ENCODE measurements at places on chromosomes 11 and 22.
A peak's percentile ranks its signal among the peaks of the same experiment; 100 is the strongest.

DNA sequence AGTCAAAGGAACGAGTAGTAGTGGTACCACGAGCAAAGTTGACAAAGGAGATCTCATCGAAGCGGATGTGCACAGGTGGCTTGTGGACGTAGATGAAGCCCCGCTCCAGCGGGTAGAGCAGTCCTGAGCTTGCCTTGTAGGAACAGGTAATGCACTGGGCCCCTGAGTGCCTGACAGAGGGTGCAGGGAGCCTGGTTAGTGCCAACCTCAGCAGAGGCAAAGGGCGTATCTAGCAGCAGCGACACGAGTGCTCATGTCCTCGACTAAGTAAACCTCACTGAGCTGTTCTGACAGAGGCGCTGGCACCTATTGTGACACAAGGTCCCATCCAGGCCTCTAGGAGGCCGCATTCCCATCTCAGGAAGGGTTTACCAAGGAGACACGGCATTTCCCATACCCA, 4.0 kb downstream of the SSRP1 start:
- H3K4me3 ChIP-seq: no peak overlapping the region
- no peaks in the 10 kb centered on the region for H3K27me3 ChIP-seq

GRCh38 chr11:108902027-108902469, 237.2 kb downstream of the DDX10 start:
- no peak for DNase-seq
- no peak overlapping the region for H3K4me3 ChIP-seq
- no peaks in the 10 kb centered on the region for H3K27me3 ChIP-seq
- peaks cover 6% of the 10 kb centered on the region for H3K4me1 ChIP-seq

- peak overlapping the region; percentile 89 for H3K4me3 ChIP-seq
- peak overlapping the region; percentile 71 for H3K27ac ChIP-seq
- H3K4me1 ChIP-seq: peaks cover 6% of the 10 kb centered on the region
- peaks cover 4% of the 10 kb centered on the region for H3K36me3 ChIP-seq
Measured at GRCh38 chr11:12008790-12009616, 577 bp upstream of the DKK3 start.

DNA sequence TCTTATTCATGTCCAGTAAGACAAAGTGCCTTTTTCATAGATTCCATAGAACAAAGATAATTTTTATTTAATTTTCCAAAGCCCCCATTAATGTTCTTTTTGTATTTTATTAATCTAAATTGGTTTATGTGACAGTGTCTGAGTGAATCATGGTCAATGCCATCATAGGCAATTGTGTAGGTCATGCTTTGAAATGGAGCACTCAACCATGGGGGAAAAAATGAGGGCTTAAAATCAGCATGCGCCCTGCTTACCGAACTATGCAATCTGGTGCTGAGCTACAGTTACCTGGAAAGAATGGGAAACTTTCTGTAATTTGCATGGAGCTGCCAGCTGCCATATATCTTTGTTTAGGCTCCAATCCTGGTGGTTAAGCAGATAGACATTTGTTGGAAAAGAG, 28.4 kb upstream of the RAB38 start:
- peaks cover 7% of the 10 kb centered on the region for H3K4me1 ChIP-seq
- no peak overlapping the region for H3K27ac ChIP-seq
- DNase-seq: no peak

- H3K27ac ChIP-seq: no peak within 1 kb of the TSS
- no peaks in the 10 kb centered on the region for H3K27me3 ChIP-seq
- DNase-seq: no peak
- H3K4me3 ChIP-seq: no peak within 1 kb of the TSS
Measured at GRCh38 chr11:789943-790342, at the start of gene CEND1. Gene CEND1, minus strand, starts transcription at chr11:790090. Its CDS starts 1,514 bp downstream, at chr11:788576.

- peaks cover 4% of the 10 kb centered on the region for H3K4me1 ChIP-seq
- H3K27ac ChIP-seq: no peak overlapping the region
- H3K27me3 ChIP-seq: peaks cover 10% of the 10 kb centered on the region
- no peak overlapping the region for H3K4me3 ChIP-seq
Measured at GRCh38 chr22:30046716-30047363, 33.4 kb upstream of the HORMAD2 start.

GRCh38 chr22:28143961-28144745, 225.1 kb upstream of the PITPNB start:
- H3K27ac ChIP-seq: no peak overlapping the region
- no peak overlapping the region for H3K4me3 ChIP-seq
- H3K27me3 ChIP-seq: no peaks in the 10 kb centered on the region
- DNase-seq: no peak

GRCh38 chr11:103988595-103988969, 47.9 kb upstream of the DDI1 start:
- no peaks in the 10 kb centered on the region for H3K36me3 ChIP-seq
- no peak overlapping the region for H3K27ac ChIP-seq
- no peak overlapping the region for H3K4me3 ChIP-seq
- H3K4me1 ChIP-seq: peaks cover 3% of the 10 kb centered on the region
- no peaks in the 10 kb centered on the region for H3K27me3 ChIP-seq

- H3K36me3 ChIP-seq: no peaks in the 10 kb centered on the region
- H3K4me1 ChIP-seq: peaks cover 15% of the 10 kb centered on the region
- H3K4me3 ChIP-seq: no peak overlapping the region
- no peak for DNase-seq
Measured at GRCh38 chr11:17812865-17813187, 78.2 kb downstream of the KCNC1 start.

DNA sequence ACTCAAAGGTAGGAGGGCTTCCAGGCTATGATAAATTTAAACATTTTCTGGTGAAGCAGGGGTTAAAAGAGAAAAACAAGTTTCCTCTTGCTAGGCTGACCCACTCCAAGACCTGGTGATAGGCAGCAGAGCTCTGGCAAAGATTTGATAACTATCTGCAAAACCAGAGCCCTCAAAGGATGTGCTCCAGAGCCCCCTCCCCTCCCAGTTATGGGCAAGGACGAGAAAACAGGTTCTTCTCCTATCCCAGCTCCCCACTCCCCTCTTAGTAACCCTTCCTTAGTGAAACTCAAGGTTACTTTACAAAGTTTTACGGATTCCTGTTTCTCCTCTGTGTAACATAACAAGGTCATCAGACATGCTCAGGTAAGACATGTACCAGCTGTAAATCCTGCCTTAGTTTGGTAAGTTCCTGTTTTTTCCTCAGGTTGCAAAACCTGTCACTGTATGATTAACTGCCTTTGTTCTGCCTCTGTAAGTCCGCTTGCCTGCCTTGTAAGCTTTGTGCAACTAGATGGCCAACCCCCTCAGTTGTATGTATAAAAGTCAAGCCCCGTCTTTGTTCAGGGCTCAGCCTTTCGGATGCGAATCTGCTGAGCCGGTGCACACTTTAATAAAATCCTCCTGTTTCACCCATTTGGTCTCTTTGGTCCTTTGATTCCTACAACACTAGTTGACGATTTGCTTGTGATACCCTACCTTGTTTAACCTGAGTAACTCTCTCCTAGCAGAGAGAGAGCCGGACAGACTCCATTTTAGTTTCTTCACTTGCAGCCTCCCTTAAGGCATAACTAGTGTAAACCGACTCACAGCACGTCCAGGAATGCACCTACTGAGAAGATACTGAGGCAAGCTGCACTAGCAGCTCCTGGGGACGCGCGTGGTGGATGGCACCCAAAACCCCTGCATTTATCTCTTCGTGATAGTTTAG, 13.9 kb downstream of the APOBEC3H start:
- H3K27ac ChIP-seq: peak overlapping the region; percentile 96
- no peak overlapping the region for H3K4me3 ChIP-seq
- DNase-seq: no peak
- no peaks in the 10 kb centered on the region for H3K36me3 ChIP-seq
- peaks cover 26% of the 10 kb centered on the region for H3K4me1 ChIP-seq

DNA sequence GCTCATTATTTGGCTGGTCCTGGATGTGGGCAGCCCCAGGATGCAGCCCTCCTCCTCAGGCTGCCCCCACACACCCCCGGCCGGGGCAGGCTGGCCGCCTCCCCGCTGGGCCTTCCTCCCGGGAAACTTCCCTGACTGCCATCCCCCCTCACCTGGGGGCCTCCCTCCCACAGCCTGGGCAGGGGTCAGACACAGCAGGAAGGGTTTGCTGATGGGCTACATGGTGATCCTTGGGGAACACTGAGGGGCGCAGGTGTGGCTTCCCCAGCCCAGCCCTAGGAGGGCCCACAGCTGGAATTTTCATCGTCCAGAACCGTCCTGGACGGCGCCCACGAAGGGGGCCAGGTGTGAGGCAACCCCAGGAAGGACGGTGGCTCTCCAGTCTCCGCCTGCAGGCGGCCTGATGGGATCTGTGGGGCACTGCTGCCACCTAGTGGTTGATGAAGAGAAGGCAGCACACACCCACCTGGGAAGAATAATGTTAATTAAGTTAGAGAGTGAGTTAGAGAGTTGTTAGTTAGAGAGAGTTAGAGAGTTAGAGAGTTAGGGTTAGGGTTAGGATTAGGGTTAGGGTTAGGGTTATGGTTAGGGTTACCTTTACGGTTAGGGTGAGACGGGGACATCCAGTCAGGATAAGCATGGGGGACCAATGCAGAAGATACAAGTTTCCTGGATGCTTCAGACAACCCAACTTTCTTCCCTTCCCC, 75.9 kb upstream of the PRR5 start:
- H3K4me3 ChIP-seq: no peak overlapping the region
- H3K27ac ChIP-seq: no peak overlapping the region
- H3K36me3 ChIP-seq: no peaks in the 10 kb centered on the region
- no peaks in the 10 kb centered on the region for H3K4me1 ChIP-seq

DNA sequence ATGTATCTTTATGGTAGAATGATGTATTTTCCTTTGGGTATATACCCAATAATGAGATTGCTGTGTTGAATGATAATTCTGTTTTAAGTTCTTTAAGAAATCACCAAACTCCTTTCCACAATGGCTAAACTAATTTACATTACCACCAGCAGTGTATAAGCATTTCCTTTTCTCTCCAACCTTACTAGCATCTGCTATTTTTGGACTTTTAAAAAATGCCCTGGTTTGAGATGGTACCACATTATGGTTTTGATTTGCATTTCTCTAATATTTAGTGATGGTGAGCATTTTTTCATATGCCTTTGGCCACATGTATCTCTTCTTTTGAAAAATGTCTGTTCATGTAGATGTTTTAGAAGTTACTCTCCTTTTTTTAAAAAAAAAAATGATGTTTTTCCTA, 142.0 kb downstream of the METTL15 start:
- no peak overlapping the region for H3K27ac ChIP-seq
- H3K4me3 ChIP-seq: no peak overlapping the region
- H3K4me1 ChIP-seq: no peaks in the 10 kb centered on the region
- no peaks in the 10 kb centered on the region for H3K27me3 ChIP-seq
